ENCODE measurements at places on chromosomes 1 and 21.
A peak's percentile ranks its signal among the peaks of the same experiment; 100 is the strongest.

DNA sequence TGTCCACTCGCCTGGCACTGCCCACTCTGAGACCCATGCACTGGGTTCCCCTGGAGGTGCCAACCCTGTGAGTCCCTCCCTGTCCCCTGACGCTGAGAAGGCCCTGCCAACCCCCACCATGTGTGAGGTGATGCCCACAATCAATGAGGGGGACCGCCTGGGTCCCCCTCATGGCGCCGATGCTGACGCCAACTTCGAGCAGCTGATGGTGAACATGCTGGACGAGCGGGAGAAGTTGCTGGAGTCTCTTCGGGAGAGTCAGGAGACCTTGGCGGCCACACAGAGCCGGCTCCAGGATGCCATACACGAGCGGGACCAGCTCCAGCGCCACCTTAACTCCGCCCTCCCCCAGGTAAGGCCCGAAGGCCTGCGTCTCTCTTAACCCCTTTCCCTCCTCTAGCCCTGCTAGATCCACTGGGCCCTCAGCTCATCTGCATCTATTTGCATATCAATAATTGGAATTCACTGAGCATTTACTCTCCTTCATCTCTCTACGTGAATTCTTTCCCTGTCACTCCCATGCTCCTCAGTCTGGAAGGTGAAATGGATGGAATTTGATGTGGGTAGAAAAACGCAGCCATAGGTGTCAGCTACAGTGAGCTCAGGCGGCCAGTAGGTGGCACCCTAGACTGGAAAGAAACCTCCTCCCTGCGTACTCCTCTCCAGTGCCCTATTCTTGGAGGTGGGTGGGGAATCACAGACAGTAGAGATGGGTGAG is 12.8 kb downstream of the PPFIA4 start:
- H3K4me3 ChIP-seq: no peak overlapping the region
- H3K36me3 ChIP-seq: no peaks in the 10 kb centered on the region
- H3K4me1 ChIP-seq: peaks cover 20% of the 10 kb centered on the region

DNA sequence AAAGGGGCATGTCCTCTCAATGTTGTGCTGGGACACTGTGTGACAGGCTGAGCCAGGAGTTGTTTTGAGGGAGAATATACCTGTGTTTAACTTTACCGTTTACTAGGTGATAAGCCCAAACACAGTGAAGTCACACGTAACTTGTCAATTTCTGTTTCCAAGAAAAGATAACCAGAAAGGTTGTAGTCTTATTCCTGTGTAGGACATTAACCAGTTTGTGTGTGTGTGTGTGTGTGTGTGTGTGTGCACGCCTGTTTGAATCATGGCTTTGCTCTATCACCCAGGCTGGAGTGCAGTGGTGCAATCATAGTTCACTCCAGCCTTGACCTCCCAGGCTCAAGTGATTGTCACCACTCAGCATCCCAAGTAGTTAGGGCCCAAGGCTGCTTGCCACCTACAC is 83.6 kb downstream of the MRPS6 start:
- H3K4me1 ChIP-seq: no peaks in the 10 kb centered on the region
- H3K4me3 ChIP-seq: no peak overlapping the region
- DNase-seq: no peak
- no peak overlapping the region for H3K27ac ChIP-seq

DNA sequence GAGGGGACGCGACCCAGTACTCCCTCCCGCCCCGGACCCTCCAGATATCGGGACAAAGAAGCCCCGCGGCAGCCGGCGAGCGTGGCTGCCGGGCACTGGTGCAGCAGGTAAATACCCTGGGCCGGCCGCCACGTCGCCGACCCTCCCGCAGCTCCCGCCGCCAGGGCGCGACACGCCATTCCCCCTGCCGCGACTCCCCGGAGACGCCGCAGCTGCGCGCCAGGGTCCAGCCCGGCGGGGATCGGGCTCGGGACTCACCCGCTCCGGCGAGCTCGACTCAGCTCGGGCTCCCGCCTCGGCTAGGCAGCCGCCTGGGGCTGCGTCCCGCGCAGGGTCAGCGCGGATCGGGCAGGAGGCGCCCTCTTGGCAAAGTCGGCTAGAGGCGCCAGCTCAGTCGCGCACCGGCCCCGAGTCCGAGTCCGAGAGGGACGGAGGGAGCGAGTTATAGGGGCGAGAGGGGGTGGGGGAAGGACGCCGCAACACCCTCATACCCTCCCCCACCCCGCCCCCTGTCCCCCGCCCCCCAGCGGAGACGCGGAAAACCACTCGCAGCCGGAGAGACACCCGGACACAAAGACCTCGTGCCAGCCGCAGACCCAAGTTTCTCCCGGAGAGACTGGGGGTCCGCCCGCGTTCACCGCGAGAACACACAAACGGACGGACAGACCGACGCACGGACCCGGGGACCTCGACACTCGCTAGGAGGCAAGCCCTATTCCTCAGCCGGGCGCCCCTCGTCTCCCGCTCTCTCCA is 985 bp downstream of the SYT6 start:
- no peak overlapping the region for H3K4me3 ChIP-seq
- H3K4me1 ChIP-seq: peaks cover 9% of the 10 kb centered on the region
- peak; percentile 87 for DNase-seq
- H3K27me3 ChIP-seq: peaks cover 86% of the 10 kb centered on the region
- no peaks in the 10 kb centered on the region for H3K36me3 ChIP-seq
- no peak overlapping the region for H3K27ac ChIP-seq

GRCh38 chr1:40736085-40736531 is 44.6 kb downstream of the NFYC start:
- H3K4me1 ChIP-seq: no peaks in the 10 kb centered on the region
- peak overlapping the region; percentile 50 for H3K27ac ChIP-seq
- H3K27me3 ChIP-seq: no peaks in the 10 kb centered on the region
- peak; percentile 45 for DNase-seq
- no peak overlapping the region for H3K4me3 ChIP-seq

DNA sequence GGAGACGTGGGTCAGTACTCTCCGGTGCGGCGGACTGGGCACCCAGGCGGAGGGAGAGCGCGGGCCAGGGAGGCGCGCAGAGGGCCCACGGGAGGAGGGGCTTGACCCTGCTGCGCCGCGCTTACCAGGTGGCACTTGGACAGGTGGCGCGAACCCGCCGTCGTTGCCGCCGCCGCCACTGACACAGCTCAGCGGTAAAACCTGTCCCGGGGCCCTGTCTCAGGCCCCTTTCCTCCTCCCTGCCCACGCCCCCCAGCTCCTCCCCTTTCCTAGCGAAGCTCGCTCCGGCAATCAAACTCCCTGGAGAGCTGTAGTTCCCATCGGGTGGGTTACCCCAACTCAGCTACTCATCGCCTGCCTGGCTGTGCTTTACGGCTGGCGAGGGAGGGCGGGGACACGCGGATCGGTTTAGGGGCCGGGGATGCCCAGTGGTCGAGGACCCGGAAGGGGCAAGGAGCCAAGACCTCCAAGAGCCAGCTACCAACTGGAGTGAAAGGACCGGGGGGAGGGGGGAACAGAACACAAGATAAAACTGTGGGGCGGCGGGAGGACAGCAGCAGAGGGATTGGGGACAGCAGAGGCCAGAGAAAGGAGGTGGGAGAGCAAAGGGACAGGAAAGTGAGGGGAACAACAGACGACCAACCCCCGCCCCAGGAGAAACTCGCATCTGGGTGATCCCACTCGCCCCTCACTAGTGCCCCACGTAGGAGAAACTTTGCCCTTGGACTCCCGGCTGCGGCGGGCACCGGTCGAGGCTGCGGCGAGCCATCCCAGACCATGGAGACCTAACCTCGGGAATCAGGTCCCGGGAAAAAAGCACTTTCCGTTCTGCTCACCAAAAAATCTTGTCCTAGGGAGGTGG is 2.9 kb downstream of the GFI1 start:
- peak; percentile 51 for DNase-seq
- H3K36me3 ChIP-seq: no peaks in the 10 kb centered on the region
- no peak overlapping the region for H3K27ac ChIP-seq
- H3K4me3 ChIP-seq: no peak overlapping the region
- H3K4me1 ChIP-seq: peaks cover 14% of the 10 kb centered on the region
- H3K27me3 ChIP-seq: peaks cover 96% of the 10 kb centered on the region
